Right cardiac atrium (tissue), 5 donors: ENCODE measurements at places on chromosomes 6 and 20. TPM values are rescaled to one million over a fixed set of nuclear protein-coding genes. Genes with fewer than 3 reads are reported as not detected.

GRCh38 chr6:116165596-116165995 is 39.7 kb upstream of the COL10A1 start:
- DNase-seq = no peak

- DNase-seq = no peak
These were observed 47.4 kb downstream of the MAP3K5 start for GRCh38 chr6:136744889-136745288.

DNA sequence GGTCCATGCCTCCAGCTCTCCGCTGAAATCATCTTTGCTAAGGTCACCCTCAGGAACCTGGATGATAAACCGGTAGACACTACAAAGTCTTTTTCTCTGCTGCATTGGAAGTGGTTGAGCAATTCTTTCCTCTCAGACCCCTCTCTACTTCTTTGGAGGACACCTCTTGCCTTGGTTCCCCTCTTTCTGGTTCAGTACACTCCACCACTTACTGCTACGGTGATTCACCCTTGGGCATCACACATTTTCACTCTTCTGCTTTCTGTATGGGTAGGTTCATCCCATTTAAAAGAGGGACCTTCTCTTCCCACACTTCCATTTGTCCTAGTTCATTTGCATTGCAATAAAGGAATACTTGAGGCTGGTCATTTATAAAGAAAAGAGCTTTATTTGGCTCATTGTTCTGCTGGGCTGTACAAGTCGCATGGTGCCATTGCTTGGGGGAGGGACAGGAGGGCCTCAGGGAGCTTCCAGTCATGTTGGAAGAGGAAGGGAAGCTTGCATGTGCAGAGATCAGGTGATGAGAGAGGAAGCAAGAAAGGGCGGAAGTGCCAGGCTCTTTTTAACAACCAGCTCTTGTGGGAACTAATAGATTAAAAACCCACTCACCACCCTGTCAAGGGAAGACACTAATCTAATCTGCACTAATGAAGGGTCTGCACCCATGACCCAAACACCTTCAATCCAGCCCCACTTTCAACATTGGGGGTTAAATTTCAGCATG is 149.7 kb upstream of the TMEM170B start:
- no peak for DNase-seq

DNA sequence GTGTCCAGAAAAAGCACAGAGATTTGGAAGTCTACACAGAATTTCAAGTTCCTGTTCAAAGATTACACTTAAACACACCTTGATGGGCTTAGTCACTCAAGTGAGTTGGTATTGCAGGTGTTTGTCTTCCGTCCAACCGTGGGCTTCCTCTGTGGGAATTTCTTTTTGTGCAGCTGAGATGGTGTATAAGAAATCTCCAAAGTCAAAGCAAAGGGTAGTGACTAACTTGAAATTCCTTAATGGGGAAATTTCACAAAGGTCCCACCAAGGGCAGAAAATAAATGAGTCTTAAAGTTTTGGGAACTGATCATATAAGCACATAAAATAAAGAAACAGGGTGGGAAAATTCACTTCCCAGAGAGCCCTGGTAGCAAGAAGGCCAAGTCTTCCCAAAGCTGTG is 102.0 kb upstream of the TNFAIP3 start:
- no peak for DNase-seq

GRCh38 chr6:22557007-22557406 is 12.4 kb upstream of the HDGFL1 start:
- no peak for DNase-seq

DNA sequence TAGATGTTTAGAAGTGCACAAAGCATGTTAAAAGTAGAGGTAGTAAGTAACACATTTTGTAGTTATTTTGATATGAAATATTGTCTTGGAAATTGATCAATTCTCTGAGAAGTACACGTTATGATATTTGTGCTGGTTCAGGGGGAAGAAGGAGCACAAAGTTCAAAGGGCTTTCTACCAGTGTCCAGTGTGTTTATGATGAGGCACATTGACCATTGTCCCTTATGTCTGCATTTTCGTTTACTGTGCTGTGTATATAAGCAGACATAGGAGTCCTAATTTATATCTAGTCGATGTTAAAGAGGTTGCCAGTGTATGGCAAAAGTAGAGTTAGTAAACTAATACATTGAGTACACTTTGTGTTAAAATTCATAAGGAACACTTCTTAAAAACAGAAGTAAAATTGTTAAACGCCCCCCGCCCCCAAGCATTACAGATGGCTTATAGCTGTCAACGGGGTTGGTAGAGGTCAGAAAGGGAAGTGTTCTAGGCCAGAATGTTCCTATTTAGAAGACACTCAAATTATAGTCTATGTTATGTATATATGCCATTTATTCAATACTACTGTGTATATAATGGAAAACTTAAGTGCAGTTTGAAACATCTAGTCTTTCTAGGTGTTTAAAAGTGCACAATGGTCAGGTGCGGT is 13.3 kb upstream of the HMGN4 start:
- no peak for DNase-seq

DNA sequence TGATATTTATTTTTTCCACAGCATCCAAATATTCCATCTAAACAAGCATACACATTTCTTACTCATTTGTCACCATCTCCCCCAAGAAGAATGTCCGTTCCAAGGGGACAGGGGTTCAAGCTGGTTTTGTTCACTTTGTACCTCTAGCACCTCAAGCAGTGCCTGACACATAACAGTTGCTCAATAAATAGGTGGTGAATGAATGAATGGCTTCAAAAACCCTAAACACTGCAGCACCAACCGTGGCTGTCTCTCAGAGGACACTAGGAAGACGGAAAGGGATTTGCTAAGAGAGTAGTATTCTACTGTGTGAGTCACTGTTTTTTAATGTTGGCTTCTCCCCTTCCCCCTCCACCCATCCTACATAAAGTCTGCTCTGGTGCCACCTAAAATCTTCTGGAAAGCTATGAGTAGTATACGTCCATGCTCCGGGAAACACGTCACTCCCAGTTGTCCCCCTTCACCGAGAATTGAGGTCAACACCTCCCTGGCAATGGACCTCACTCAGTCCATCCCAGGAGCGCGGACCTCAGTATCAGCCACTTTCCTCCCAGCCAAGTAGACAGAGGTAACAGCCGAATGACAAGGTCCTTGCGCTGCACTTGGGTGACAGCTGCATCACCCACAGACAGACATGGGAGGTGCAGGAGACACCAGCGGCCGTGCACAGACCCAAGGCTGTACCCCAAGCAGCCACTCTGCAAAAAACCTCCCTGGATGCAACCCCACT is 107.4 kb downstream of the PREX1 start:
- no peak for DNase-seq

The MTFR2 gene
- 0.07 TPM for polyA plus RNA-seq

The PRICKLE4 gene
- polyA plus RNA-seq = 1.7 TPM

The CRYBG1 gene
- 0.38 TPM for polyA plus RNA-seq
